ENCODE measurements at places on chromosomes 1 and 21.

DNA sequence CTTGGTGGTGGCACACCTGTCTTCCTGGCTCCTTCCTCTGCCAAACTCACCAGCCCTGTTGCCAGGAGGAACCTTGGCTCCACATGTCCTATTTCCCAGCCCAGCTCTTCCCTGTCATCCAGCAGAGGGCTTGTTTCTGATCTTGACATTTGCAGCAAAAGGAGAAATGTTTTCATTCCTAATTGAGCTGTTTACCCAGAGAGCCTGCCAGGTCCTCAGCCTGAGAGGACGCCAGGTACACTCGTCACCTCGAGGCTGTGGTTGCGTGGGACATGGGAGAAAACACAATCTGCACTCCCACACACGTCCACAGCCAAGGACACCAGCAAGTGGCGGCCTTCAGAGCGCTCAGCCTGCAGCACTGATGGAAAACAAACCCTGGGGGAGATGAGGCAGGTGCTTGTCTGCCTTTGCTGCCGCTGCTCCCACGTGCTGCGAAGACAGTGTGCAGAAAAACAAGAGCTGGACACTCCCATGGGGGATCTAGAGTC is 132.8 kb upstream of the CD34 start:
- no peak for DNase-seq

- DNase-seq = no peak
Observed at GRCh38 chr1:242870966-242871365, 346.5 kb upstream of the PLD5 start.

GRCh38 chr21:27114111-27114510 is 147.2 kb upstream of the ADAMTS5 start:
- DNase-seq = no peak

- no peak for DNase-seq
Observed at GRCh38 chr1:5140136-5140535, 485.7 kb downstream of the AJAP1 start.
